ENCODE measurements at places on chromosomes 5 and 9. TPM values are rescaled to one million over a fixed set of nuclear protein-coding genes. Genes with fewer than 3 reads are reported as not detected.

The CDX1 gene
- total RNA-seq, result not detected

- DNase-seq, result no peak
- H3K27ac ChIP-seq, result no peak overlapping the region
- H3K4me3 ChIP-seq, result no peak overlapping the region
- H3K36me3 ChIP-seq, result no peaks in the 10 kb centered on the region
These were observed 46.0 kb downstream of the RAPGEF1 start for GRCh38 chr9:131693651-131694597.

- H3K4me3 ChIP-seq, result no peak overlapping the region
- H3K36me3 ChIP-seq, result no peaks in the 10 kb centered on the region
- no peak overlapping the region for H3K27ac ChIP-seq
- no peaks in the 10 kb centered on the region for H3K4me1 ChIP-seq
- DNase-seq, result no peak
These were observed 65.9 kb upstream of the VPS13A start for GRCh38 chr9:77111408-77111807.

- peaks cover 14% of the 10 kb centered on the region for H3K4me1 ChIP-seq
- H3K4me3 ChIP-seq, result no peak overlapping the region
- H3K36me3 ChIP-seq, result no peaks in the 10 kb centered on the region
- no peaks in the 10 kb centered on the region for H3K27me3 ChIP-seq
- DNase-seq, result no peak
These were observed 1.6 kb upstream of the P4HA2 start for GRCh38 chr5:132229236-132229635.

DNA sequence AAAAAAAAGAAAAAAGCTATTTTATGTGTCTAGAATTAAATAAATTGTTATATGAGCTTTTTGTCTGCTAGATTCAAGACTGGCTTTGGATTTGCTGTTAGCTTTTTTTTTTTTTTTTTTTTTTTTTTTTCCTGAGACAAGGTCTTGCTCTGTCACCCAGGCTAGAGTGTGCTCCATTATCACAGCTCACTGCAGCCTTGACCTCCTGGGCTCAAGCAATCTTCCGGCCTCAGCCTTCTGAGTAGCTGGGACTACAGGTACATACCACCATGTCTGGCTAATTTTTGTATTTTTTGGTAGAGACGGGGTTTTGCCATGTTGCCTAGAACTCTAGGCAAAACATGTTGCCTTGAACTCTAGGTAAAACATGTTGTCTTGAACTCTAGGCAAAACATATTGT, 16.7 kb downstream of the GPBP1 start:
- peaks cover 85% of the 10 kb centered on the region for H3K4me1 ChIP-seq
- no peak for DNase-seq
- H3K27ac ChIP-seq, result no peak overlapping the region
- no peaks in the 10 kb centered on the region for H3K36me3 ChIP-seq
- H3K27me3 ChIP-seq, result no peaks in the 10 kb centered on the region

The PCDHA6 gene
- total RNA-seq, result not detected

The PCAT7 gene
- total RNA-seq, result not detected

The ANKRD31 gene
- total RNA-seq, result 0.66 TPM

The PCDHB15 gene
- not detected for total RNA-seq

The RASEF gene
- total RNA-seq, result not detected

The QRFP gene
- not detected for total RNA-seq

The KCNV2 gene
- total RNA-seq, result not detected

The ZNF879 gene
- 3.6 TPM for total RNA-seq

Data from CD8-positive, alpha-beta memory T cell (primary cell).